ENCODE measurements at places on chromosomes 12 and 14. TPM values are rescaled to one million over a fixed set of nuclear protein-coding genes. Genes with fewer than 3 reads are reported as not detected.

KLC1 gene
- 173 TPM for total RNA-seq

KRT3 gene
- not detected for total RNA-seq

USP44 gene
- 20.0 TPM for total RNA-seq

ITGB7 gene
- not detected for total RNA-seq

MLEC gene
- 167 TPM for total RNA-seq

CHGA gene
- 3.0 TPM for total RNA-seq

DNA sequence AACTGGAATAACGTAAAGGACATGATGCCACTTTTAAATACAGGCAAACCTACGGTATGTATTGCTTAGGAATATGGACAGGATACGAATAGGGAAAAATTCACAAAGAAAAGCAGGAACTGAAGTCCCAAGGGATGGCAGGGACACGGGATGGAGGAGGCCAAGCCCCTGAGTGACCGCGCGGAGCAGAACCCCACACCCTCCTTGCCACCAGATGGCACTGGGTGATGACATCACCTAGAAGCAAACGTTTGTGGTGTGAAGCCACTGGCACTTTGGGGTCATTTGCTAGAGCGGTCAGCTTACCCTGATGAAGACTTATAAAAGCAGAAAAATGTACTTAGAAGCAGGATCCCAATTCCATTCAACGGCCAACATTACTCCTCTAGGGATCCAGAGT, 9.4 kb downstream of the DHX37 start:
- no peaks in the 10 kb centered on the region for H3K27me3 ChIP-seq
- H3K4me1 ChIP-seq, result no peaks in the 10 kb centered on the region
- H3K4me3 ChIP-seq, result no peak overlapping the region
- H3K27ac ChIP-seq, result peak overlapping the region; percentile 35

- no peak for DNase-seq
- H3K4me3 ChIP-seq, result no peak overlapping the region
- peaks cover 63% of the 10 kb centered on the region for H3K27me3 ChIP-seq
- no peaks in the 10 kb centered on the region for H3K36me3 ChIP-seq
- no peaks in the 10 kb centered on the region for H3K4me1 ChIP-seq
Observed at GRCh38 chr14:24688030-24688658, 54.2 kb upstream of the GZMB start.

- no peaks in the 10 kb centered on the region for H3K36me3 ChIP-seq
- H3K4me1 ChIP-seq, result no peaks in the 10 kb centered on the region
- H3K27me3 ChIP-seq, result no peaks in the 10 kb centered on the region
- no peak for DNase-seq
- no peak overlapping the region for H3K27ac ChIP-seq
Observed at GRCh38 chr14:89933002-89933401, 21.5 kb downstream of the EFCAB11 start.

DNA sequence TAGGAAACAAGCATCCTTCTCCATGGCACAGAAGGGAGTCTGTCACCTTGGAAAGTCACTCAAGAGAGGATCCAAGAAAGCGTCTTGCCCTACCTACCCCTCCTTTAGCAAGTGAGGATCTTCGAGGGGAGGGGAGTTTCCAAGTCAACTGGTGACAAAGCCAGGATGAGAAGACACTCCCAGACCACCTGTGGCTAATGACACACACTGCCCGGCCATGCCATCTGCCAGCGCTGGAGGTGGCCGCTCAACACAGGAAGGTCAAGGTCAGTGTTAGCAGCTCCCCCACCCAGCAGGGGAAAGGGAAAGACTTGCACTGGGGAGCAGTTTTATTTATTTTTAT, 41.3 kb downstream of the ELK3 start:
- H3K36me3 ChIP-seq, result no peaks in the 10 kb centered on the region
- DNase-seq, result no peak
- H3K27me3 ChIP-seq, result no peaks in the 10 kb centered on the region
- no peak overlapping the region for H3K27ac ChIP-seq

DNA sequence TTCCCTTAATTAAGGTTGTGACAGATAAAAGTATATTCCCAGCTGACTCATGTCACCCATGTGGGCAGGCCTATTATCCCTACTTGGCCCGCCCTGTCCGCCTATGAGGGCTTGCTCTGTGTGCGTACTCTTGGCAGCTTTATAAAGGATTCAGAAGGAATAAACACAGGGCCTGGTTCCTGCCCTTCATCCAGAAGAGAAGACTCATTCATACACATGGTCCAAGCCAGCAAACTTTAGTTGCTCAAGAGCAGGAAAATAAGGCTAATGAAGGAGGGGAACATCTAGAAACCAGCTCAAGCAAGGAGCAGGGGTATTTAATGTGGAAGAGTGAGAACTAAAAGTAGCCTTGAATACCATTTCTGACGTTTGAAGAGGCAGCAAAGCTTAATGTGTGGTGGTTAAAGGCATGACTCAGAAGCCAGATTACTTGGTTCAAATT, 141.9 kb downstream of the CRADD start:
- no peaks in the 10 kb centered on the region for H3K27me3 ChIP-seq
- no peaks in the 10 kb centered on the region for H3K36me3 ChIP-seq
- DNase-seq, result no peak

DNA sequence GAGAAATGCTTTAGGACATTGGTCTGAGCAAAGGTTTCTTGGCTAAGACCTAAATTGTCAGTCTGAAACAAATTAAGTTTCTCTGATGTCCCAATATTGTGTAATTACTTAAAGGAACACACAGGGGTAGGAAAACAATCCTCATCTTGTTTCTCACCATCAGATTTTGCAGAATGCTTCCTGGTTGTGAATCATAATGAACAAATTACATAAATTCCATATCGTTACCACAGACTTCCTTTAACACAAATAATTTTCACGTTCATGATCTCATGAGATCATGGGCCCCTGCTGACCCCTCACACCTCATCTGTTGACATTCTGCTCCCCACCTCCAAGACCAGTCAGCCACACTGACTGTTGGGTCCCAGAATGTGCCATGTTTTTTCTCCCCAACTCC, 194.1 kb downstream of the MON2 start:
- peaks cover 51% of the 10 kb centered on the region for H3K4me1 ChIP-seq
- no peak overlapping the region for H3K27ac ChIP-seq
- no peaks in the 10 kb centered on the region for H3K36me3 ChIP-seq
- H3K27me3 ChIP-seq, result no peaks in the 10 kb centered on the region
- DNase-seq, result no peak

DNA sequence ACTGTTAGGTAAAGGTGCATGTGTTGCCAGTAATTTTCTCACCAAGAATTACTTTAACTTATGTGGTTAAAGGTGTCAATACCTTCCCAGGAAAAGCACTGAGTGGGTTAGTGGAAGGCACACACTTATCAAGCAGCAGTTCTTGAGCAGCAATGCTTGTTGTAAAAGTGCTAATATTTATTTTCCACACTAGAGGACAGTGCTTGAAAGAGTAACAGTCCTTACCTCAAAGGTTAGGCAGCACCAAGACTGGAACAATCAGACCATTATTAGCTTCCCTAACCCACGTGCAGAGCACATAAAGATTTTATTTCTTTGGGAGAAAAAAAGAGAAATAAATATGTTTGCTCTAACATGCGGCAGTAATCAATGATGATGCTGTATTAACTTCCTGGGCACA, 48.8 kb upstream of the KRR1 start:
- no peaks in the 10 kb centered on the region for H3K27me3 ChIP-seq
- H3K27ac ChIP-seq, result no peak overlapping the region
- H3K4me3 ChIP-seq, result no peak overlapping the region
- no peak for DNase-seq
- H3K4me1 ChIP-seq, result peaks cover 25% of the 10 kb centered on the region
- no peaks in the 10 kb centered on the region for H3K36me3 ChIP-seq

DNA sequence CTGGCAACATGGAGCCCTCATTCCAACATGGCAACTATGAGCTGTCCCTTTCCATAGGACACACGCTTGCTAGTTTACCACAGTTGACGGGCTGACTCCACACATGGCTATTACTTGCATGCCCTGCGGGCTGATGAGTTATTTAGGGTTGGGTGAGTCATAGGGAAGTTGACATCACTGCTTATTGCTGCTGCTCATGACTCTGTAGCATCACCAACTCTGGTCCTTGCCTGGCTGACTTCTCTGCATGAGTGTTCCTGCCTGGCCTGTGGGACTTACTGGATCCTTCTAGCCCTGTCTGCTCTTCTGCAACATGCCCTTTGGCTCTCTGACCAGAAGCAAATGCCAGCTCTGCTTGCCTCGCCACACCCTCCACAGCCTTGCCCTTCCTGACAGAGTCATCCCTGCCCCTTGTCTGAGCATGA, 199.5 kb downstream of the ANO6 start:
- no peak overlapping the region for H3K4me3 ChIP-seq
- H3K27me3 ChIP-seq, result no peaks in the 10 kb centered on the region
- peaks cover 20% of the 10 kb centered on the region for H3K36me3 ChIP-seq
- H3K4me1 ChIP-seq, result no peaks in the 10 kb centered on the region
- no peak overlapping the region for H3K27ac ChIP-seq
- DNase-seq, result no peak

DNA sequence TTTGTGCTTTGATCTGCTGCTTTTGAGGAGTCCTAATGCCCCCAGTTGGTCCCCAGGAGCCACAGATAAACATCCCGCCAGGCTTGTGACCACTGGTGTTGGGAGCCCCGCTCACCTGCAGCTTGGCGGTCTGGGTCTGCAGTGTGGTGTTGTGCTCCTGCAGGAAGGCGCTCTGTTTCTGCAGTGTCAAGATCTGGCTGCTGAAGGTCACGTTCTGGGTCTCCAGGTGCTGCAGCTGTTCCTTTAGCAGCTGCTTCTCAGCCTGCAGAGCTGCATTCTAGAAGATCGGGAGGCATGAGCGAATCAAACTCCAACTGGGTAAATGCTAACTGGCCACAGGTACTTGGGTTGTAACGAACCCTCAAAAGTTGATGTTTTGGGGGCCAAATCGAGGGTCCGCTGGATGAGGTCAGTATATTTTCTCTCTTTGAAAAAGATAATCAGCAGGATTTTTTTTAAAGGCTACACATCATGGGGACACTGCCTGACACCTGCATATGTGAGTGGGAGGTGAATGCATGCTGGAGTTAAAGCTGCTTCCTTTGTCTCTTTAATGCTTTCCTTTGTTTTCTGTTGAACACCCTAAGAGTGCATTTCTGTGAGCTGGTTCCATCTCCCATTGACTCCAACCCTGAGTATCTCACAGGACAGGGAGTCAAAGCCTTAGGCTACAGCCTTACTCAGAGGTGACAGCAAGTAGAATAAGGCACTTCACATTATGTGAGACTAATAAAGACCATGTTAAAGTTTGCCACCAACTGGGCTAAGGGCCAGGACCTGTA, 61.3 kb upstream of the GPR68 start:
- no peak overlapping the region for H3K27ac ChIP-seq
- no peaks in the 10 kb centered on the region for H3K27me3 ChIP-seq
- peaks cover 24% of the 10 kb centered on the region for H3K36me3 ChIP-seq
- no peak for DNase-seq
- H3K4me1 ChIP-seq, result no peaks in the 10 kb centered on the region
- H3K4me3 ChIP-seq, result no peak overlapping the region

DNA sequence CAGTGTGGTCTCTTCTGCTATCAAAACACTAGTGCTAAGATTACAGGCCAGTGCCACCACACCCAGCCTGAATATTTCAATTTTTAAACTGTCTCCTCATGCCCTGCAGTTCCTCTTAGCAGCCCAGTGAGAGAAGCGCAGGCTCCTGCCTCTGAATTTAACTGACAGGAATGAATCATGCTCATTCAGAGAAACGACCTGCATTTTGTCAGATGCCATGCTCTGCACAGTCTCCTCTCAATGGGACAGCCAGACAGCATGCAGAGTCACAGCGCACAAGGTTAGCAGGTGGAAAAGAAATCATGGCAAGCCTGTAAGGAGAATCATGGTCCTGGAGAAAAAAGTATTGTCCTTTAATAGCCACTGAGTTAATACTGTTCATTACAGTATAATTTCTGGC, 691.0 kb upstream of the SEL1L start:
- H3K36me3 ChIP-seq, result no peaks in the 10 kb centered on the region
- DNase-seq, result no peak
- H3K4me3 ChIP-seq, result no peak overlapping the region
- H3K27ac ChIP-seq, result no peak overlapping the region
- no peaks in the 10 kb centered on the region for H3K4me1 ChIP-seq

GRCh38 chr14:77055981-77056380, 27.5 kb upstream of the IRF2BPL start:
- H3K4me1 ChIP-seq, result peaks cover 36% of the 10 kb centered on the region
- H3K36me3 ChIP-seq, result no peaks in the 10 kb centered on the region
- H3K27me3 ChIP-seq, result no peaks in the 10 kb centered on the region
- DNase-seq, result no peak

DNA sequence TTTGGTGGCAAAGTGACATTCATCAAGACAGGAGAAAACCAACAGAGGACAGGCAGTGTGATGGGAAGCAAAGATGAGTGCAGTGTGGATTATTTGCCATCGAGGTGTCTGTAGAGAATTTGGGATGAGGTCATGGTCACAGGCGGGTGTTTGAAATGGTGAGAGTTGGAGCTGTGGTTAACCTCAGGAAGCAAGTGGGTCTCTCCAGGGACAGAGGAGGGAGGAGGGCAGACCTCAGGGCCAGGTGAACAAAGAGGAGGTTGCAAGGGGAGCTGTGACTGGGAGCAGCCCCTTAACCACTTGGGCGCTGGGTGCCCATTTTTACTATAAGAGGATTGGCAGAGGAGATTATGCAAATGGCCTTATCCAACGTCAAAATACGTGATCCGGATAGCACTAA, 7.0 kb downstream of the FZD10 start:
- H3K36me3 ChIP-seq, result no peaks in the 10 kb centered on the region
- no peak for DNase-seq
- peaks cover 81% of the 10 kb centered on the region for H3K27me3 ChIP-seq
- H3K4me3 ChIP-seq, result peak overlapping the region; percentile 1
- peaks cover 33% of the 10 kb centered on the region for H3K4me1 ChIP-seq
- H3K27ac ChIP-seq, result no peak overlapping the region

GRCh38 chr14:70597731-70598130, 2.7 kb downstream of the MED6 start:
- H3K36me3 ChIP-seq, result no peaks in the 10 kb centered on the region
- H3K4me1 ChIP-seq, result peaks cover 25% of the 10 kb centered on the region
- H3K4me3 ChIP-seq, result peak overlapping the region; percentile 59

- H3K36me3 ChIP-seq, result peaks cover 29% of the 10 kb centered on the region
- no peak overlapping the region for H3K4me3 ChIP-seq
- no peaks in the 10 kb centered on the region for H3K27me3 ChIP-seq
- no peak for DNase-seq
- peaks cover 5% of the 10 kb centered on the region for H3K4me1 ChIP-seq
Observed at GRCh38 chr12:111505601-111506036, 93.5 kb downstream of the ATXN2 start.

DNA sequence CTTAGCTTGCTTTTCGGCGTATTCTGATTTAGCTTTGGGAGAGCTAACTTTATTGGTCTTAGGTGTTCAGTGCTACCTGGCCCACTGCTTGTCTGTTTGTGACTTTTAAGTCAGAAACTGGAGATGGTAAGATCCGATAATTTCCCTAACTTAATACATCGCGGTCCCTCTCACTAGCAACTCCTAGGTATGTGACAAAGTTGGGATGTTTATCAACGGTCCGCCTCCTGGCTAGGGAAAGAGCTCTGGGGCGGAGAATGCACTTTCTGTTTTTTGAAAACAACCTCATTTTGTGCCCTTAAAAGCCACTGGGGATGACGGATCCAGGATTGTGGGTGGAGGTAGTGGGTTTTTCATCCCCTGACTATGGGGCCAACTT, 1.2 kb downstream of the CDKN1B start:
- peak overlapping the region; percentile 98 for H3K4me3 ChIP-seq
- H3K27ac ChIP-seq, result peak overlapping the region; percentile 76
- H3K4me1 ChIP-seq, result peaks cover 75% of the 10 kb centered on the region

GRCh38 chr14:56206596-56206995, 88.4 kb downstream of the PELI2 start:
- H3K4me1 ChIP-seq, result peaks cover 20% of the 10 kb centered on the region
- no peaks in the 10 kb centered on the region for H3K36me3 ChIP-seq
- H3K27me3 ChIP-seq, result no peaks in the 10 kb centered on the region
- H3K27ac ChIP-seq, result no peak overlapping the region
- no peak overlapping the region for H3K4me3 ChIP-seq

Data from neural crest cell (in vitro differentiated cells).